ENCODE measurements at places on chromosomes 6 and 20.

DNA sequence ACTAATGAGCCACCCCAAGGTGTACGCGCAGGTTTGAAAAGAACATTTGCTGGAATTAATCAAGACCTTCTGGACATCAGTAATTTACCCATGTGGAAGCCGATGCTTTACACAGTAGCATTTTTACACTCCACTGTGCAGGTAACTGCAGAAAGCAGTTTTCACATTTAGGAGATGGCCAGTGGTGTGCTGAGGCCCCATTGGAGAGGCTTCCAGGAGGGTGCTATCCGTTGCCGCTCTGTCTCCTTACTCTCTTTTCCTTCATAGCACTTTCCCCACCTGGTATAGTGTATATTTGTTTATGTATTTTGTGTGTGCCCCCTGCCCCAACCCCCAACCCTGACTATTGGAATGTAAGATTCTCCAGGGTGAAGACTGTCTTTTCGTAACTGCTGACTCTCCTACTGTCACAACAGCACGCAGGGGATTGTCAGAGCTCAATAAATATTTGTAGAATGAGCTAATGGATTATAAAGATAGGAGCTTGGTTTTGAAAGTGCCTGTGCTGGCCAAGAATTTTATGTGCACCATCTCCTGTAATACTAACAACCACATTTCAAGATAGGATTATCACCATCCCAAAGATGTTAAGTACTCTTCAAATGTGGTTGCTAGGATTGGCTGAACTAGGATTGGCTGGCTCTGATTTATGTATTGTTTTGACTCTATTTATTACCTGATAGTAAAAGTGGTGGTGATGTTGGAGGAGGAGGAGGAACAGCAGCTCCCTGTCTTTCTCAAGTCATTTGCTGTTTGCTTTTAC lies 74.0 kb upstream of the GLP1R start:
- DNase-seq = no peak

- DNase-seq = no peak
Measured at GRCh38 chr6:32353348-32353747, 18.4 kb downstream of the TSBP1 start.

- no peak for DNase-seq
Measured at GRCh38 chr6:107877968-107878367, 53.9 kb upstream of the SCML4 start.

GRCh38 chr20:12891643-12892042 lies 117.1 kb upstream of the SPTLC3 start:
- no peak for DNase-seq

GRCh38 chr20:40540166-40540565 lies 148.9 kb downstream of the MAFB start:
- DNase-seq = no peak

DNA sequence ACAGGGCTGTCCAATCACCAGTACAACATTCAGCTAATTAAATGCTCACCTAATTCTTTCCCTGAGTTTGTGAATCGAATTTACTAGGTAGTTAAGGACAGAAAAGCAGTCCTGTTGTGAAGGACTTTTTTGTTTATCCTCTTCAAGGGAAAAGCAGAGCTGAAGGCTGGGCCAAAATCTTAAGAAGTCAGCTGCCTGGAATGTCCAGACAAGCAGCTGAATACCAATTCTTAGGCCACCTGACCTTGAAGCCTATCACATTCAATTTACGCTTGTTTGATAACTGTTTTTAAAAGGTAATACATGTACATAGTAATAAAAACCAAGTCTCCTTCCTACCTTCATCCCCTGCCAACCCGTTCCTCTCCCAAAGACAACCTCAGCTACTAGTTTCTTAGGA lies 56.4 kb downstream of the UQCC1 start:
- no peak for DNase-seq

GRCh38 chr6:164856138-164856537 lies 453.3 kb downstream of the C6orf118 start:
- no peak for DNase-seq

GRCh38 chr6:131791476-131791875 lies 16.3 kb upstream of the ENPP1 start:
- no peak for DNase-seq

GRCh38 chr6:113690281-113691259 lies 166.6 kb upstream of the MARCKS start:
- DNase-seq = no peak

- DNase-seq = no peak
Measured at GRCh38 chr20:48187851-48188250, 402.6 kb upstream of the SULF2 start.

GRCh38 chr6:150100745-150101144 lies 31.8 kb upstream of the ULBP3 start:
- no peak for DNase-seq

- DNase-seq = no peak
Measured at GRCh38 chr20:10221021-10221420, 2.4 kb downstream of the SNAP25 start.

DNA sequence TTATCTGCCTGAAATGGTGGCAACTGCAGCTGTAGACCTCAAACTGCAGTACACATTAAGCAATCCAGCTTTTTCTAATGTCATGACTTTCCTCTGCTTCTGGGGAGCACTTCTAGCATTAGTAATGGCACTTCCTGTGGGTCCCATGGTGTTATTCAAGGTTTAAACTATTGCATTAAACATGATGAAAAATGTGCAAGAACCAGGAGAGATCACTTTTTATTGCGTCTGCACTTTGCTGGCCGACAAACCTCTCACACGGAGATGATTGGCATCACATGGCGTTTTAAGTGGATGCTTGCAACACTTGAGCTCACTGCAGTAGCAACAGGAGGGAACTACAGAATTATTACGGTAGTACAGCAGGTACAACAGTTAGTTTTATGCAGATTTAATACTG lies 148.4 kb downstream of the HIVEP2 start:
- DNase-seq = no peak

DNA sequence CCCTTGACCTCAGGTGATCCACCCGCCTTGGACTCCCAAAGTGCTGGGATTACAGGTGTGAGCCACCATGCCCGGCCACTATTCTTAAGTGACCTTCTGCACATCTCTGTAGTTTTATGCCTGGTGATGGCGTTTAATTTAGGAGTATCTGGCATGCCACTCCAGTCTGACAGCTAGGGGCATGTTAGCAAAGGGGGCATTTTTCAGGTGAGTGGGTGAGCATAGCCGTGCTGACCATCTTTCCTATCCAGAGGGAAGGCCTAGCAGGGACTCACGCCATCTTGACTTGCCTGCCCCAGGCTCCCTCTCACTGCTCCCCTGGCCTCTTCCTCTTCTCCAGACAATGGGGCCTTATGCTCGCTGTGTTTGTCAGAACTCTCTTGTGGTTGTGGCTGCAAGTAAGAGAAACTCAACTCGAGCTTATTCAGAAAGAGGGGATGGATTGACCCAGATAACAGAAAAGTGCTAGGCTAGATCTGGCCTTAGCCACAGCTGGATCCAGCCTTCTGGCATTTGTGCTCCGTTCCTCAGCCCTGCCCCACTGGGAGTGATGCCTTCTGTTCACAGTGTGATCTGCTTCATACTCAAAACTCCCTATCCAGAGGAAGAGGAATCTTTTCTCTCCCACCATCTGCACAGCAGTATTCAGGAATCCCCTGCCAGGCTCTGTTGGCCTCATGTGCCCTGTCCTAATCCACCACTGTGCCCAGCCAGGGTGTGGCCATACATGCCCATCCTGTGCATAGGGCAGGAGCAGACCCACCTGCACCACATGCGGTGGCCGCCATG lies 174.5 kb upstream of the AKAP12 start:
- DNase-seq = no peak

DNA sequence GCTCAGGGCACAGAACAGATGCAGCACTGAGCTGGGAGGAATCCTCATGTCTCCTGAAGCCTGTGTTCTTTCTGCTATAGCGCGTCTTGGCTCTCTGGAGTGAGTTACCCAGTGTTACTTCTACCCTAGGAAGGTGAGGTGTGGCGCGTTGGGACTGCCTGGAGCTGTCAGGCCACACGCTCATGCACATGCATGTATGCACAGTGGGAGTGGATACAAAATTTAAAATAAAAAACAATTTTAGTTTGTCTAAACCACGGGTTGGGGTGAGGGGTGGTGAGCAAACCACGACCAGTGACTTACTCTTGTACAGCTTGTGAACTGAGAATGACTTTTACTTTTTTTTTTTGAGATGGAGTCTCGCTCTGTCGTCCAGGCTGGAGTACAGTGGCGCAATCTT lies 298.6 kb upstream of the SUPT3H start:
- no peak for DNase-seq

- DNase-seq = no peak
Measured at GRCh38 chr6:52297433-52297832, 12.9 kb upstream of the MCM3 start.

DNA sequence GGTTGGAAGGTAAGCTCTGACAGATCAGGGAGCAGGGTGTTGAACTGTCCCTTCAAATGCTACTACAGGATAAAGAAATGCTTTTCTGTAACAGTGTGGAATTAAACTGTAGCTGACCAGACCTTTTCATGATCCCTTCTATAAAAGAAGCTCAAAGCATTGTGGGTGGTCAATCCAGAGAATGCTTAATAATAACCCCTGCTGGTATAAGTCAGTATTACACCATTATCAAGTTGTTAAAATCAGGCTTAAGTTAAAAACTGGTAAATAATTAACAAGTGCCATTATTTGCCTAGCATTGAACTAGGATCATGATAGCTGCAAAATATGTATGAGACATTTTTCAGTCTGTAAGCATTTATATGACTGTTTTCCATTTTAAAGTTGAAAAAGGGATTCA lies 468.9 kb downstream of the PKHD1 start:
- peak; percentile 48 for DNase-seq

GRCh38 chr20:44182135-44182765 lies 4.7 kb downstream of the JPH2 start:
- no peak for DNase-seq

DNA sequence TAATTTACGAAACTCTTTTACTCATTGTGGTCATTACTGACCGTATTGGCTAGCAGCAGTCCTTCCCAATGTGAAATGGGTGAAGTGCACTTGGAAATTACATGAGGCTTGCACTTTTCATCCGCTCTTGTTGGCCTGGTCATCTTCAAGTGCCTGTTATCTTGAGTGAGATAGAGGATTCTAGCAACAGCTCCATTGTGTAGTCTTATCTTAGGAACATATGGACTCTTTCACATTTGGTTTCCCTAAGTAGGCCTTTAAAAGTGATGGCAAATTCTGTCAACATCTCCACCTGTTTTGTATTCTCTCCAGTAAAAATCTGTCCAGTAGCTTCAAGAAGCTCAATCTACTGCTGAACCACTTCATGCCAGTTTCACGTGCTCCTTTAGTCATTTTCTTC lies 114.8 kb upstream of the MARCKS start:
- no peak for DNase-seq

GRCh38 chr6:43575105-43575771 lies 600 bp downstream of the XPO5 start:
- DNase-seq = peak; percentile 44

GRCh38 chr6:108193131-108193530 lies 27.3 kb downstream of the NR2E1 start:
- DNase-seq = no peak

DNA sequence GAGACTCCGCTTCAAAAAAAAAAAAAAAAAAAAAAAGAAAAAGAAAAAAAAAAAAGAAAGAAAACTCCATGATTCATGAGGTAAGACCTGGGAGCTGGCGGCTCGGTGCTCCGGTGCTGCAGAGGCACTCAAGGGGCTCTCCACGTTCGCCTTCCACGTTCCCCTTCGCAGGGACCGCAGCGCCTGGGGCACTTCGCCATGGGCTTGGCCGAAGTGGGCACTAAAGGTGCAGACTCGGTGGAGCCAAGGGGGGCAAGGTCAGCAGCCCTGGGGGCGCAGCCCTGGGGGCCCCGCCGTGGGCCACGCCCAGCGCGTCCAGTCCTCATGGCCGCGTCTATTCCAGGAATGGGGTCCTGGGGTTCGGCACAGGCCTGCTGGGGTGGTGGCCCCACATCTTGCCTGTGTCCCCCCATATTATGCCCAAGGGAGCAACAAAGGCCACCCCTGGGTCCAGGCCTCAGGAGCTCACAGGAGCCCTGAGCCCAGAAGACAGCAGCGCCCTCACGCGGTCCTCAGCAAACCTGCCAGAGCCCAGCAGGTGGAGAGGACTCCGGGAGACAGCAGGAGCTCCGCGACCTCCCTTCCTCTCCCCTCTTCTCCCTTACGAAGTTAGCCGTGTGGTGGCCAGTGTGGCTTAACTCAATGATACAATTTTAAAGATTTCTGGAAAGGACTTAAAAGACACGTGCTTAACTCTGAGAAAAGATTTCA lies 21.9 kb downstream of the ZBTB46 start:
- no peak for DNase-seq

- DNase-seq = no peak
Measured at GRCh38 chr6:163756079-163756478, 341.6 kb downstream of the QKI start.

DNA sequence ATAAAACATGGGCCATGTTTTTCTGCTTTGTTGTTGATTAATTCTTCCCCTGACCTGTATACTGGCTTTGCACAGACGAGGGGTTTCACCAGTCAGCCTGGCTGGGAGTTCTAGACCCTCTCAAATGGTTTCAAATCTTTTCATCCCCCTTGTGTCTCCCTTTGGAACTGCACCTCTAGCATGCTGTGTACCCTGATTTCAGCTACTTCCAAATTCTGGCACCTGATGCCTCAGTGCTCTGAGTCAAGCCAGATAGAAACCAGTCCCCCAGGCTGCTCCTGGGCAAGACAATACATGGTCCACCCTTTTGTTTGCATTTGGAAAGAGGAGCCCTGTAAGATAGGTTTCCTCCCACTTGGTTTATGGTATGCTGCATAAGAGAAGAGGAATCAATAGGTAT lies 290.2 kb downstream of the BTBD3 start:
- peak; percentile 33 for DNase-seq

- DNase-seq = no peak
Measured at GRCh38 chr6:166006900-166007301, 160.8 kb downstream of the TBXT start.

DNA sequence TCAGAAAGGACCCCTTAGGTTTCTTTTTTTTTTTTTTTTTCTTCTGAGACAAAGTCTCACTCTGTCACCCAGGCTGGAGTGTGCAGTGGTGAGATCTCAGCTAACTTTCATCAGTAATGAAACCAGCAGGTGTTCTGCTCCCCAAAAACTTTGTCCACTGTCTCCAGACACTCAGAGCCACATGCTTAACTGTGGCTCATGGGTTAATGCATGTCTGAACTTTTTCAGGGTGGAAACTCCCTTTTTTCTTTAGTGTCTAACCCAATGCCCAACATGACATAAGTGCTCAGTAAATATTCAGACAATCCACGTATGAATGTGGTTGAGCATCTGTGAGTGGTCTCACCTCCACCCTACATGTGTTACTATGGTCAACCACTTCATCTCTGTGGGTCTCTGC lies 45.4 kb downstream of the MYB start:
- DNase-seq = peak; percentile 12

DNA sequence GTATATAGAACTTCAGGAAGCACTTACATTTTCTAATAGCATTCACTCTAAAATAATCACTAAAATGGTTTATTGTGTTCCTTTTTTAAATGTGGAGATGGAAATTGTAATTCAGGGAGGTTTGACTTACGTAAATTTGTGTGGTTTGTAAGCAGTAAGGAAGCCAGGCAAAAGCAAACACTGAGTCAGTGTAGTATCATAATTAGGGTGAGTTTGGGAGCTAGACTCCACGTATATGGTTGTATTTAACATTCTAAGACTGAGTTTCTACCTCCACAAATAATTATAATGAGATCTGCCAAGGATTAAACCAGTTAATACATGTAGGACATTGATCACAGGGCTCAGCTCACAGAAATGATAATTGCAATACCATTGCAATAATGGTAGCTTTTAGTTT lies 425.5 kb downstream of the CBLN4 start:
- no peak for DNase-seq

- DNase-seq = no peak
Measured at GRCh38 chr20:7893014-7893730, 47.1 kb downstream of the HAO1 start.
